ENCODE measurements at places on chromosomes 6 and 20.

DNA sequence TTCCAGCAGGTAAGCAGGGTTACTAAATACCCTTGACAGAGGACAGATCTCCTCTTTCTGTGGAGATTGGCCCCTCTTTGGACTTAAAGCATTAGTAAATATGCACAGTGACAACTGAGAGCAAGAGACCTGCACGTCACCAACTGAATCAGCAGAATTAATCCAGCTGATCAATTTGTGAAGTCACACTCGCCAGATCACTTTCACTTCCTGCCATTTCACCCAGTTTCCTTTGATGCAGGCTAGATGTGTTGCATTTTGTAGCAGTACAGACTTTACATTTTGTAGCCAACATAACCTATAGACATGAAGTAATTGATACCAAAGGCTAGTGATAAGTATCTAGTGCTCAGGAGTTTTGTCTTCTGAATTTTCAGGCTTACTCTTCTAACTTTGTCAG, 11.9 kb downstream of the SYNE1 start:
- no peak for DNase-seq

DNA sequence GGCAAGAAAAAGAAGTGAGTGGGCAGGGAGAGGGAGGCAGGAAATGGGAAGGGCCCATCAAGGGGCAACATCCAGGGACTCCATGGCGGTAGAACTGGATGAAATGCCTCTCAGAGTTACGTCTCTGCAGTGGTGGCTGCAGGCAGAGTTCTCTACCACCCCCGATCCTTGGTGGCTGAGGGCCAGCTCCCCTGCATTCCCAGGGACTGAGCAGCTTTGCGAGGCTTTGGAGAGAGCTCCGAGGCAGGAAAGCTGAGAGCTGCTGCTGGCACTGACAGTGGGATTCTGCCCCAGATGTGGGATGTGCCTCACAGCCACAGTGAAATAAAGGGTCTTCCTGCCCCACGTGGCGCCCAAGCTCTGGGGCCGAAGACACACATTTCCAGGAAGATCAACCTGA, 236.6 kb downstream of the SLC24A3 start:
- no peak for DNase-seq

GRCh38 chr6:64591676-64592036, 956.1 kb downstream of the PHF3 start:
- no peak for DNase-seq

DNA sequence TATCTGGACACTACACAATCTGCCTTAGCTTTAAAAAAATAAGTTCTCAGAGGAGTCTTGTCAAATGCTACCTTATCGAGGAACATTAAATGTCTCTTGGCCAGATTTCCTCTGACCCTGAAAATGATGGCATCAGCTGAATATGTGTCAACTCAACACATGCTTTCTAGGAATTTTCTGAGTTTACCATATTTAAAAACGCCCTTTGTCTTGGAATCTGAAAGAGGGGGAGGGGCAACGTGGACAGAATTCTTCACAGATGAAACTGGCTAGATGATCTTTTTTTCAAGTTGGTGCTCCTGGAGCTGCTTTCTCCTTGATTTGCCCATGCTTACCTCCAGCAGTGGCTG, 5.1 kb downstream of the SOX4 start:
- no peak for DNase-seq

GRCh38 chr6:38503032-38503773, 136.5 kb downstream of the BTBD9 start:
- DNase-seq, result no peak

- DNase-seq, result no peak
Measured at GRCh38 chr6:138429761-138430160, 25.7 kb downstream of the HEBP2 start.

GRCh38 chr6:147207837-147208754, 3.9 kb downstream of the STXBP5 start:
- no peak for DNase-seq

DNA sequence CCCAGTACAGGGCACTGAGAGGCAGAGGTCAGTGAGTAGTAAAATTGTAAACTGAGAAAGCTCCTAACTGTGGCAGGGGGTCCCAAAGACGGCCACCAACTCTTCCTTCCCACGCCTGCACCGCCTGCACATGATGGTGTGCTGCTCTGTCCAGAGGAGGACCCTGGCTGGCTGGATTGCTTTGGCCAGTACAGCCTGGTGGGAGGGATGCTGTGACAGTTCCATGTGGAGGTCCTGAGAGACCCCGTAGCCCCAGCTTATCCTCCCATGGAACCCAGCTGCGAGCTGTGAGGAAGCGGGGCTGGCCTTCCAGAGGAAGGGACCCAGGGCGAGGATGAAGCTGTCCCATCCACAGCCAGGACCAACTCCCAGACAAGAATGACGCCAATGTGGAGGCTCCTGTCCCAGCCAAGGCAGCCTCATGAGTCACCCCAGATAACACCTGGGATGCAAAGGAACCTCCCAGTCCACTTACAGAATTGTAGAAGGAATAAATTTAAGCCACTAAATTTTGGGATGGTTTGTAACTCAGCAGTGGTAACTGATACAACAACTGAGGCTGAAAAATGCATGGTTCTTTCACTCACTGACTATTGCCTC, 2.0 kb upstream of the ACSS1 start:
- no peak for DNase-seq

DNA sequence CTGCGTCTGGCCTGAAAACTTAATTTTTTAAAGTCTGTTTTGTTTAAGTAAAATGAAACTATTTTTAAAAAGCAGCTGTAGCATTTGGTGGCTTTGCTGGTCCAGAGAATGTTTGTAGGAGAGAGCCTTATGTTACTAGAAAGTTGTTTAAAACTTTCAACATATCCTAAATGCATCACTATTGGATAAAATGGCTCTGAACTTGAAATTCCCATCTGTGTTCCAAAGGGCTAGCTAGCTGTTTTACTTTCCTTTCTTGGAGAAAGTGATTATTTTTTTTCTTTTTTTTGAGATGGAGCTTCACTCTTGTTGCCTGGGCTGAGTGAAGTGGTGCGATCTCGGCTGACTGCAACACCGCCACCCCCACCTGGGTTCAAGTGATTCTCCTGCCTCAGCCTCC, 2.5 kb downstream of the SYNJ2 start:
- no peak for DNase-seq

- no peak for DNase-seq
Measured at GRCh38 chr6:71808865-71809264, 77.5 kb upstream of the RIMS1 start.

GRCh38 chr20:62805155-62805710, 598 bp downstream of the OGFR start:
- DNase-seq, result no peak

- DNase-seq, result no peak
Measured at GRCh38 chr20:38303908-38304379, at the start of gene BPI. BPI (plus strand) TSS chr20:38304156; CDS start chr20:38304224, 68 bp downstream.

GRCh38 chr20:64216036-64216435, 39.5 kb upstream of the PCMTD2 start:
- no peak for DNase-seq

DNA sequence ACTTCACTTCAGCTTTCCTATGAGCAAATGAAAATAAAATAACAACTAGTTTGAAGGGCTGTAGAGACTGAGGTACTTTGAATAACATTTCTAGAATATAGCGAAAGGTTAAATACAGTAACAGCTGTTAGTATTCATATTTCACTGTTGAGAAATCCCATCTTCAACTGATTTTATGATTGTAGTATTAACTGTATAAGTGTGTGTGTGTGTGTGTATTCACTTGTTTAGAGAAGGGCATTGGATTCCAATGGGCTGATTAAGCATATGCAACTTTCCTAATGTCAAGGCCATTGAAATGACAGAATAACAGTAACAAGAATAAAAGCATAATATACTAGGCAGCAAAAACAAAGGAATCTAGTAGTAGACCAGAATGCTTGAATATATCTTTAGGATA, 957.5 kb upstream of the EPHA7 start:
- DNase-seq, result no peak

DNA sequence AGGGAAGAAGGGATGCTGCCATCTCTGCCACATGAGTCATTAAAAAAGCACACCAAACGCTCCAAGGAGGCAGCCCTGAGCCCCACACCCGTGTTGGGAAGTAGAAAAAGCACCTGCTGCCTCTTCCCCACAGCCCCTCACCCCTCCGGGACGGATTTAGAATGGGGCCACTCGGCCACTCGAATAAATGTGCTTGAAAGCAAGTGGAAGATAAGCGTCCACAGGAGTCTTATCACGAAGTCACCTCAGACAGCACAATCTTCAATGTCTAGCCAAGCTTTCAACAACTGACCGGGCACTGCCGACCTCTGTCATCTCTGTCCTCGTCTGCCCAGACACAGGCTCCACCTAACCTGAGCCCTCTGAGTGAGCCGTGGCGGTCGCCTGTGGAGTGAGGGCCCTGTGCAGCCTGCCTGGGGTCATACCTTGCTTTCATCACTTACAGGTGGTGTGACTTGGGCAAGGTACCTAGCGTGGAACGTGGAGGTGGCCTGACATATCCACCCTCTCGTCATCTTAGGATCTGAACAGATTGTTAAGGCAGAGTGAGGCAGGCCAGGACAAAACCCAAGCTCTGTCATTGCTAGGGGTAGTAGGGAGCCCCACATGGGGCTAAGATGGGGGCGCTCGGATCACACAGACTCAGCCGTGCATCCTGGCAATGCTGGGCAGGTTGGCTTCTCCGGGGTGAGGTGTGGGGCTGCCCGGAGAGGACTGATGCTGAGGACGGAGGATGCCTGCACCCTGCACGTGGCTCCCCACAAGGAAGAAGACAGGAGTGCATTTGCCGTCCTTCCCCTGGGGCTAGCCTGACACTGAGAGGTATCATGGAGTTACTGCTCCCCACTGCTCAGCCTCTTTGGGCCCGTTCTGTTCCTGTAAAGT, 34.8 kb downstream of the PSMG4 start:
- DNase-seq, result no peak

DNA sequence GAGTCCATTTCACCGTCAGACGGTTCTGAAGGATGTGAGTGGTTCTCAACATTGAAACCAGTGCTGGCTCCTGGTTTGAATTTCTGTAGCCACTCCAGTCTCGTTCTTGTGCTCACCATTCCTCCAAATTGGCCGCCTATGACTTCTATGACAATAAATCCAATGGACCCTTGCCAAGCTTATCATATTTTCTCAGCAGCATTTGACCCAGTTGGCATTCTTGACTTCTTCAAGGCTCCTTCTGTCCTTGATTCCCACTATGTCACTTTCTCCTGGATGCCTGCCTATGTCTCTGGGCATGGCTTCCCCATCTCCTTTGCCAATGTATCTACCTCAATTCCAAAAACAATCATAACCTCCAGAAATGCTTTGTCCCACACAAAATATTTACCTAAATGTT, 756.0 kb upstream of the NRSN1 start:
- DNase-seq, result no peak

DNA sequence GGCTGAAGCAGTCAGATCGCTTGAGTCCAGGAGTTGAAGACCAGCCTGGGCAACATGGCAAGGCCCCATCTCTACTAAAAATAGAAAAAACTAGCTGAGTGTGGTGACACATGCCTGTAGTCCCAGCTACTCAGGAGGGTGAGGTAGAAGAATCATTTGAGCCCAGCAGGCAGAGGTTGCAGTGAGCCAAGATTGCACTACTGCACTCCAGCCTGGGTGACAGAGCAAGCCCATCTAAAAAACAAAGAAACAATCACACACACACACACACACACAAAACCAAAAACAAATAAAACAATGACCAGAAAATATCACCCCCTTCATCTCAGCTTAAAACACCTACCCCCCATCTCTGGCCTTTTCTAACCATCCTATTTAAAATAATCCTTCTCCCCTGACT, 68.0 kb downstream of the BTBD9 start:
- DNase-seq, result no peak

DNA sequence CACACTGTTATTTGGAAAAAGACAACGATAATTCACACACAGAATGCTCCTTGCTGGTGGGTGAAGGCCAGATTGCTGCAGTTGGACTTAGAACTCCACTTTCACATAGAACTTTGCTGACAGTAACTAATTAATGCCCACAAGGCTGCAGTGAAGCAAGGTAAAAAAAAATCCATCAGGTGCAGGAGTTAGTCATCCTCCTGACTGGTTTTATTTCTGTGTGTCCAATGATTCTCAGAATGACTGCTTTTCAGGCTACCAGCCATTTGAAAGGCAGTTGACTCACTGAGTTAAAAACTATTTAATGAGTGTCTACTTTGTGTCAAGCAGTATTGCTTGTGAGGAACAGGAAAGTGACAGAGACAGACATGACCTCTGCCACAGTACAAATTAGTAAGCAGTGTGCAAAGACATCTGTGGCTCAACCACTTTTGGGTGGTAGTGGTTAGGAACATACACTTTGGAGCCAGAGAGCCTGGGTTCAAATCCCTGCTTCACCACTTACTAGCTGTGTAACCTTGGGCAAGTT, 41.9 kb downstream of the ELOVL5 start:
- DNase-seq, result no peak

DNA sequence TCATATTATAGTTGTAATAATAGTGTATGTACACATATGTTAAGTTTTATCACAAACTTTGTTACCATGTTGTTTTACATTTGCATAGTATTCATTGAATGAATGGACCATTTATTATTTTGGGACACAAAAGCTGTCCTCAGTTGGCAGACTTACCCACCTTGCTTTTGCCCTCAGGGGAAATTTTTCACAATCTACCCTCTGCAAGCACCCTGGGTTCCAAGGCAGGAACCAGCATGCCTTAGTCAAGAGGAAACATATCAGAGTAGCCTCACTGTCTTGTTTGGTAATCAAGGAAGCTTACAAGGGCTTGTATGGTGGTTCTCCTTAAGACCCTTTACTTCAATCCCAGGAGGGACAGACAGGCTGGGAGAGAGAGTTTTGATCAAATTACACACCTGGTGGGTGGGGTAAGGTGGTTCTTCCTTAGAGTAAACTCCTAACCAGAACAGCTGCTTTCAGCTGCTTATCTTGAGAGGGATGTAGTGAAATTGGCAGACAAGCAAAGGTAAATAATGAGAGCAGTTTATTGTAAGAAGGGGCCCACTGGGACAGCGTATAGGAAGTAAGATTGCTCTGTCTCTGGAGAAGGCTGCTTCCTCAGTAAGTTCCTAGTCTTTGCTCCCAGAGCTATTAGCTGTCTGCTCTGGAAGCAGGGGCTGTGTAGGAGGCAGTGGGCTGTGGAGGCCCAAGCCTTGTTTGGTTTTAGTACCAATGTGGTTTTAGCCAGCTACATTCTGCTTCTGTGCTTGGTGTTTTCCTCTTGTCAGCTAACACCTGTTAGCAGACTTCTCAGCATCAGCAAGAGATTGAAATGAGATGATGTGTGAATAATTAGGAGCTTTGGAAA, 31.1 kb downstream of the BRPF3 start:
- DNase-seq, result no peak

GRCh38 chr6:115551527-115551926, 509.2 kb downstream of the FRK start:
- DNase-seq, result no peak

Data from stimulated activated effector memory CD8-positive, alpha-beta T cell treated with anti-CD3 and anti-CD28 coated beads, Interleukin-12 subunit alpha, Interleukin-12 subunit beta, amount 100 ng/mL, for 72 hours (primary cell).